ENCODE measurements at places on chromosomes 6 and 20.

DNA sequence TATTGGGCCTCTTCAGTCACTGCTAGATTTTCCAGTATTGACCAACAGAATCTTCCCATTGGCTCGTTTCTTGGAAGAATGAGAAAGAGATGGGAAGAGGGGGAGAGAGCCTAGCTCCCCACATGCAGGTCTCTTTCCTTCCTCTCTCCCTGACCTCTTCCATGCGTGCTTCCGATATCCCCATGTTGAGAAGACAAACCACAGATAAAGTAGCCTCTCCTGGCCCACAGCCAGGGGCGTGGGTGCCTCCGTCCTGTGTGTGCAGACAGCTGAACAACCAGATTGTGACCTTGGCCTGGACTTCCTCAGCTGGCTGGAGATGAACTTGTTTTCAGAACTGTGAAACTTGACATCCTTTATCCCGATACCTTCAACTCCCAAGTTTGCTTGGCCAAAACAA lies 71.0 kb downstream of the EDN3 start:
- no peak for DNase-seq

GRCh38 chr6:18177286-18177965 lies 22.2 kb downstream of the KDM1B start:
- DNase-seq = no peak

GRCh38 chr6:129476810-129477209 lies 233.2 kb downstream of the ARHGAP18 start:
- no peak for DNase-seq

DNA sequence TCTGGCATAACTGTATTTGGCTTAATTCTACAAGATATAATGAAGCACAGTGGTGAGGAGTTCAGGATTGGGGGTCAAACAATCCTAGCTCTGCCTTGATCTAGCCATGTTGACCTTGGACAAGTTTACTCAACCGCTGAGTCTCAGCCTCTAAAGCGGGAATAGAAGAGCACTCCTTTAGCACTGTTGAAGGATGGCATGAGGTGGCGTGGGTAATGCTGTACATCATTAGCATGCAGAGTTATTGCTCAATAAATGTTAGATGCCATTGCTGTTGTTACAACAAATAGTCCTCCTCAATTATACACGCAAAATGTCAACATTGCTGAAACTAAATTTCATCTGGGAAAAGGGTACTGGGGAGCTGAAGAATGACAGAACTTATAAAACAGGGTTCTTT lies 78.6 kb downstream of the KIF13A start:
- DNase-seq = no peak

DNA sequence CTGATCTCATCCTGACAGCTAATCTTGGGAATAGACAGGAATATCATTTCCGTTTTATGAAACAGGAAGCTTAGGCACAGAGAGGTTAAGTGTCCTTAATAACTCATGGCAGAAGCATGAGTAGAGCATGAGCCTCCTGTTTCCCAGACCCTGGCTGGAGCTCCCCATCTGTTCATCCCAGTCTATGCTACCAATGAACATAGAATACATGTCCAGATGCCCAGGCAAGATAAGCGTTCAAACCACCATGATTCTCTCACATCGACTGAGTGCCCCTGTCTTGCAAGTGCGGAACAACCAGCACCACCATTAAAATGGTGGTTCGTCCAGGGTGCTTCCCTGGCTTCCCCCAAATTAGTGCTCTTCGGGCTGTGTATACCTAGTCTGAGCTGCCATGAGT lies 217.1 kb downstream of the FARS2 start:
- no peak for DNase-seq

DNA sequence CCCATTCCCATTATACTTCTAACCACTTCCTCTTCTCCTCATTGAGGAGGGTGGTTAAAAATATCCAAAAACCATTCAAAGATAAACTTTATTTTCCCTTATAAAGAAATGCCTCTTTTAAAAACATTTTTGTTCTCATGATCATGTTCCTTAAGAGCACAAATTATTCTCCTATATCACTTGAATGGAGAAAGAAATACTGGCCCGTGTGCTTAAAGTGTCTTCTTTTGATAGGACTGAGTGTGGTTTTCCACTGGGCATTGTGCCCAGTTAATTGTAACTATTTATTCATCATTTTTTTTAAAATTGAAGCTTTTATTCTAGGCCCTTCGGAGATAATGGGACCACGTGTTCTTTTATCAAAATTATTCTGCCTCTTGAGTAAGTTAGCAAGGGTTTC lies 871.5 kb downstream of the QKI start:
- DNase-seq = no peak

GRCh38 chr20:55919319-55919718 lies 86.0 kb downstream of the CBLN4 start:
- DNase-seq = no peak

GRCh38 chr20:1782181-1782580 lies 113.0 kb upstream of the SIRPA start:
- no peak for DNase-seq

GRCh38 chr20:5445611-5446010 lies 128.9 kb upstream of the PROKR2 start:
- no peak for DNase-seq

GRCh38 chr20:1644101-1644962 lies 13.2 kb downstream of the SIRPG start:
- DNase-seq = peak; percentile 11

DNA sequence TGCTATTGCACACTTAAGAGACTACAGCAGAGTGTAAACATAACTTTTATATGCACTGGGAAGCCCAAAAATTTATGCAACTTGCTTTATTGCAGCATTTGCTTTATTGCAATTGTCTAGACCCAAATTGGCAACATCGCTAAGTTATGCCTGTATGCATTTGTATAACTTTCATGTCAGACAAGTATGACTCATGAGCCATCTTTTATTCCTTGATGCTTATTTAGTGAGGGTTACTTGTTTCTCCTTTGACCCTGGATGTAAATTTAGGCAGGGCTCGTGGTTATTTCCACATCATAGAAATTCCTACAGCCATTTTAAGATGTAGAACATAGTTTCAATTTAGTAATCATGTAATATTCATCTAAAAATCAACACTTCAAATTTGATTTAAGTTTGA lies 130.3 kb upstream of the LY86 start:
- no peak for DNase-seq

DNA sequence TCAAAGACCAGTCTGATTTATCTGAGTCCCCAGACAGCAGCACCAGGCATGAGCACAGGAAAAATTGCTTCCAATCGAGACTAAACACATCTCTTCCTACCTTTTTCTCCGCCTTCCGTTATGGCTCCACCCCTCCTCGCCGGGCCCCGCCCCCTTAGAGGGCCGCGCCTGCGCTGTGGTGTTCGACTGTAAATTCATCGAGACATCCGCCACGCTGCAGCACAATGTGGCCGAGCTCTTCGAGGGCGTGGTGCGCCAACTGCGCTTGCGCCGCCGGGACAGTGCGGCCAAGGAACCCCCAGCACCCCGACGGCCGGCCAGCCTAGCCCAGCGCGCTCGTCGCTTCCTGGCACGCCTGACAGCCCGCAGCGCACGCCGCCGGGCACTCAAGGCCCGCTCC lies 8.9 kb downstream of the REM1 start:
- no peak for DNase-seq
